Muscle of leg (tissue), 16 donors: ENCODE measurements at places on chromosomes 7 and 10.

DNA sequence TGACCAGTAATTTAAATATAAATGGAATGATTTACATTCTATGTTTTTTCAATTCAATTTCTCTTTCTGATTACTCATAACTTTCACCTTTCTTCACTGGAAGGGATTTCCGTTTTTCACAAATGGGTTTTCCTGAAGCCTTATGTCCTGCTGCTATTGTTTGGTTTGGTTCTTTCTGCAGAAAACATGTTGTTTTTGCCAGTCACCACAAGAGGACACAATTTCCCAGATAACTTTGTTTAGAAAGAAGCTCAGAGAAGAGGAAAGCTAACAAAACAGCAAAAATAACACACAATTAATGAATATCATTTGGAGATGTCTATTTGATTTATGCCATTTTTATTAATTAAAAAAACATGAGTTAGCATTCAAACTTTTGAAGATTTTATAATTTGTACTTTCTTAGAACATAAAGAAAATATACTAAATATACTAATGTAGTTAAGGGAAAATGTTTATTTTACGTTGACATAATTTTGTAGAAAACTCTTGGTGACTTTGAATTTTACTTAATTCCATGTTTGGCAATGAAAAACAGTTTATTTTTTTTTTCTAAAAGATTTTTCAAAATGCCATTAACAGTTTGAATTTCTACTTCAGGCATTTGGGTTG, 4.6 kb upstream of the TWIST1 start:
- DNase-seq = peak; percentile 76

DNA sequence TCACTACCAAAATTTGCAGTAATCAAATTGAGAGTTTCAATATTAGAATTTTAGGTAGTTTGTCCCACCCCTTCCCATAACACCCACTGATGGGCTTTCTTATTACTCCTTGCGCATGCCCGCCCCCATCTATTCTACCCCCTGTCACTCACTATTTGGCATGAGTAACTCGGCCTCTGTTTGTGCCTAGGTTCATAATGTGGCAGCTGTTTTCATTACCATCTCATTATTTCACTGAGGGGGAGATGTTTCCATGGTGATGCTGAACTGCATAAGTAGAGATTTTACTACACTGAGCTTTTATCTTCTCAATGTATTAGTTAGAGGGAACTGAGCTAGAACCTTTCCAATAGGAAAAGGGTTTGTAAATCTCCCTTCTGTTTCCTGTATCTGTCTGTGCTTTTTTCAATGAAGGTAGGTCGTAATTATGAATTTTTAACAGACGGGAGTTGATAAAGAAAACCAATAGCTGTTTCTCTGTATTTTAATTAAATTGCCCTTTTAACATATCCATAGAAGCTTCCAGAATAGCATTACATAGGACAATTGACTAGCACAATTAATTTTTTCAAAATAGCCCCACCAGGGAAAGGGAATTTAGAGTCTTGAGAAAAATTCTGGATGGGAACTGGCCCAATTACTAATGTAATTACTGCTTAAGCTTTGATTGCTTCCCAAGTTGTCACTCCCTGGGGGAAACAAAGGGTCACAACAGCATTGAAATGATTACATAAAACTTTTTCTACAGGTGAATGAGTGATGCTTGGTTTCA, 33.4 kb downstream of the PRPS1L1 start:
- DNase-seq = no peak

DNA sequence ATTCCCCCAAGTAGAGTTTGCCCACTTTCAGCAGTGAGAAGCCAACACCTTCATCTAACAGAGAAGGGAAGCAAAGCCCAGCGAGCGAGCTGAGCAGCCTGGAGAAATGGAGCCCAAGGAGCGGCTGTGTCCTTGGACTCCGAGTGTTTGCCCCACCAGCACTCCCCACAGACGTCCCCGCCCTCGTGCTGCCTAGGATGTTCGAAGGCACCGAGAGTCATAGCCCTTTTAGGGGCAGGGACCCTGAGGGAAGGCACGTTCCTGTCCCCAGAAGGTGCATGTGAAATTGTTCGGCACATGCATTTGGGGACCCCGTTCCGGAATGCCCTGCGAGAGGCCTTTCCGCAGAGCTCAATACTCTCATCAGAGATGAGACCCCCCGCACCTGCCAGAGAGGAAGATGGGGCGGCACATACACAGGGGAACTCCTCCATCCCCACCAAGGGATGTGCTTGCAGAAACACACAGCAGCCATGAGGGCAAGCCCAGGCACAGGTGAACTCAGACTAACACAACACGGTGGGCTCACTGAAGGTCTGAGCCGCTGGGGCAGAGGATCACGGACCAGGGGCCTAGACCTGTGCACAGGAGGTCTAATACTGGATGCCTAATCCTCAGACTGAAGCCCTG, 131.0 kb downstream of the DLG5 start:
- no peak for DNase-seq

- DNase-seq = no peak
Observed at GRCh38 chr7:30181736-30182522, 47.1 kb downstream of the MTURN start.

- DNase-seq = peak; percentile 38
Observed at GRCh38 chr10:97718178-97718577, 4.6 kb downstream of the MARVELD1 start.

DNA sequence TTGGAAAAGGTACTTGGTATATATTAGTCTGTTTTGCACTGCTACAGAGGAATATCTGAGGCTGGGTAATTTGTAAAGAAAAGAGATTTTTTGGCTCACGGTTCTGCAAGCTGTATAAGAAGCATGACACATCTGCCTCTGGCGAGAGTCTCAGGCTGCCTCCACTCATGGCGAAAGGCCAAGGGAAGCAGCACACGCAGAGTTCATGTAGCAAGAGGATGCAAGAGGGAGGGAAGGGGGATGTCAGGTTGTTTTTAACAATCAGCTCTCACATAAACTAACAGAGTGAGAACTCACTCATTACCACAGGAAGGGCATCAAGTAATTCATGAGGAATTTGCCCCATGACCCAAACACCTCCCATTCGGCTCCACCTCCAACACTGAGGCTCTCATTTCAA, 484.8 kb upstream of the DPP6 start:
- peak; percentile 88 for DNase-seq

DNA sequence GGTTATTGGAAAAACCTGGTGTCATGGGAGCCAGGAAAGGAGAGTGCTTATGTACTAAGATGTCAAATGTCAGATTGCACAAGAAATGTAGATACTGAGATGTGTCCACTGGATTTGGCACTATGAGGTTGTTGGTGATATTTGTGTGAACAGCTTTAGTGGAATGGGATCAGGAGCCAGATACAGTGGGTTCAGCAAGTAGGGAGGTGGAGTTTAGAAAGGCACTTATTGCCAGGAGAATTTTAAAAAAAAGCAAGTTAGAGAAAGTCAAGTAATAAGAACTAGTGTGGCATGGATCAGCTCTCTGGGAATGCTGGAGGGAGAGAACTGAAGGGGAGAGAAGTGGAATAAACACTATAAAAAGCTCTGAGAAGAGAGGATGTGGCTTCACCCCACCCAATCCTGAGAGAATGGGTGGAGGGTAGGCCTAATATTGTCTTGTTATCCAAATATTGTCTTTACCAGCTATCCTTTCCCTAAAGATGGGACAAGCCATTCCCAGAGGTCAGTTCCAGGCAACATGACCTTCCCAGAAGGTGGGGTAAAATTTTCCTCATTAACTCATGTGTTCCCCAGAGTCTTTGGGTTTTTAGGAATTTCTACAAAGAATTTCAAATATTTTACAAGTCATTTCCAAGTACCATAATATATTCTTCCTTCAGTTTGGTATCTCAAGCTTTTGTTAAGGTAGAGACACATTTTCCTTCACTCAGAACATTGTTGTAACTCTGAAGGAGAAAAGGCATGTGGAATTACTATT, 42.3 kb downstream of the ENTPD1 start:
- no peak for DNase-seq

DNA sequence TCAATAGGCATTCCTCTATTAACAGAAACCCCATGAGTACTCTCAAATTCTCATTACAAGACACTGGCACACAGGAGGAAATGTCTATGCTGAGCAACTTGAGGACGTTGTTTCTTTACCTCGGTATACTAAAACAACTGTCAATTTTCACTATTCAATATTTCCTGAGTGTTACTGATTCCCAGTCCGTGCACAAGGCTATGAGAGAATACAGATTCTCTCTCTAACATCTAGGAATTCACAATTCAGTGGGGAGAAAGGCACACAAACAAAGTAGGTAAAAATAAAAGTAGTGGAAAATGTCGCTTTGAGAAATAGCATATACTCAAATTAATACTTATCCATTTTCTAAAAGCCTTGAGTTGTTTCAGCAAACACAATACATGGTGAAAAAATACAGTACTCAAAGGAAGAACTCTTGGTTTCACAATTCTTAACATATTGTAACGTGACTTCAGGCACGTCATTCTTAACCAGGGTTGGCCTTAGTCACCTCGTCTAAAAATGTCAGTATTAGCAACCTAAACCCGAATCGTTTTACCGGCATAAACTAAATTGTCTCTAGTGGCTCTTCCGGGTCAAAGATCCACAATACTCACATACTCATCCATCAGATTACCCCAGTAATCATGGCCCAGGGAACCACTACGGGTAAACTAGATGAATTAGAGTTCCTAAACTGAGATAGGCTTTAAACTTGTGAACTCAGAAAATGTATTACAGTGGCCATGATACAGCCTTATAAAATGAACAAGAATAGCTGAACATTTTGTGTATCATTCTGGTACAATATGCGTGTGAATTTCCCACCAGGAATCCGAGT, 1.5 kb downstream of the IPMK start:
- DNase-seq = peak; percentile 61

DNA sequence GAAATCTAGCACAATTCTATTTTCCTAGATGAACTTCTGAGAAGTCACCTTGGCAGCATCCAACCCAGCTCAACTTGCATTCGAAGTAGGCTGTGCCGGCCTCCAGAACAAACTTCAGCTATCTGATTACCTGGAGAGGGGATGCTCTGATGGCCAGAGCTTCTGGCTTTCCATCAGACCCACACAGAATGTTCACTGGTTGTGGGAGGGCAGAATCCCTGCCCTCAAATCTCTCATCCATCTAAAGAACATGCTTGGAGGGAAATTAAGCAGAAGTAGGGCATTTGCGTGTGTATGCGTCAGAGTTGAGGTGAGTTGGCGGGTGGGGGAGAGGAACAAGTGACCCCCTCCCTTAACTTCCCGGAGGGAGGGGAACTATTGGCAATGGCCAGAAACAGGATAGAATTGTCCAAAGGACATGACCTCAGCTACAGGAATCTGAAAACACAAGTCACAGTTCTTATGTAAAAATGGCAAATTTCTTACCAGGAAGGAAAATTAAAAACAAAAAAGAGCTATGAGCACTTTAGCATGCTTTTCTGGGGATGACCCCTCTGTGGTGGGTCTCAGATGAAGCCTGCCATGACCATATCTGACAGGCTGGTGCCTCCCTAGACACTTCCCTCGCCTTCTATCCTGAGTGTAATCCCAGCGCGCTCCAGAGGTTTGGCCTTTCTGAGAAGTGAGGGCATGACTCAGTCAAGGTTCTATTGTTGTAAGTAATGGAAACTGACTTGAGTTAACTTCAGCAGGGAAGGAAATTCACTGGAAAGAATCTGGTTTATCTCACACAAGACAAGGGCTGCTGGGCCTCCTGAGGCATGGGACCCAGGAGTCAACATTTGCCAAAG, 278.8 kb downstream of the RPS24 start:
- no peak for DNase-seq

GRCh38 chr10:129518793-129519192, 51.8 kb downstream of the MGMT start:
- no peak for DNase-seq

DNA sequence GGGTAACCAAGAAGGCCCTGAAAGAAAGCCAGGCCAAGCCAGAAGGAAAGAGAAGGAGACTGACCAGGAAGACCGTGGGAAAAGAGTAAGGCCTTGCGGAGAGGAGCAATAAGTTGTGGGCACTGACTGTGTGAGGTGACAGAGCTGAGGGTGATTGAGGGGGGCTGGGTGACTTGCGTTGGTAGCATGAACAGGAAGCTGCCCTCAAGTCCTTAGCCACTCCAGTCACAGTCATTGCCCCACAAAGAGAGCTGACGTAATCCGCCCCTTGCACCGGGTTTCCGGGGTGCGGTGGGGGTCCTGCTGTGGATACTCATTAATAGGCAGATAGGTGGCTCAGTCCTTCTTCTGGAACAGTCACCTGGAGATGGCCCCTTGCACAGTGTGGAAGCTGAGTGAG, 16.1 kb upstream of the DMBT1 start:
- no peak for DNase-seq

GRCh38 chr7:138900035-138900828, 81.0 kb downstream of the KIAA1549 start:
- peak; percentile 47 for DNase-seq

GRCh38 chr7:81605493-81605892, 164.4 kb downstream of the HGF start:
- DNase-seq = no peak

- no peak for DNase-seq
Observed at GRCh38 chr10:119296703-119297102, 89.3 kb downstream of the GRK5 start.

GRCh38 chr10:3770611-3771110, 14.3 kb downstream of the KLF6 start:
- DNase-seq = peak; percentile 41

DNA sequence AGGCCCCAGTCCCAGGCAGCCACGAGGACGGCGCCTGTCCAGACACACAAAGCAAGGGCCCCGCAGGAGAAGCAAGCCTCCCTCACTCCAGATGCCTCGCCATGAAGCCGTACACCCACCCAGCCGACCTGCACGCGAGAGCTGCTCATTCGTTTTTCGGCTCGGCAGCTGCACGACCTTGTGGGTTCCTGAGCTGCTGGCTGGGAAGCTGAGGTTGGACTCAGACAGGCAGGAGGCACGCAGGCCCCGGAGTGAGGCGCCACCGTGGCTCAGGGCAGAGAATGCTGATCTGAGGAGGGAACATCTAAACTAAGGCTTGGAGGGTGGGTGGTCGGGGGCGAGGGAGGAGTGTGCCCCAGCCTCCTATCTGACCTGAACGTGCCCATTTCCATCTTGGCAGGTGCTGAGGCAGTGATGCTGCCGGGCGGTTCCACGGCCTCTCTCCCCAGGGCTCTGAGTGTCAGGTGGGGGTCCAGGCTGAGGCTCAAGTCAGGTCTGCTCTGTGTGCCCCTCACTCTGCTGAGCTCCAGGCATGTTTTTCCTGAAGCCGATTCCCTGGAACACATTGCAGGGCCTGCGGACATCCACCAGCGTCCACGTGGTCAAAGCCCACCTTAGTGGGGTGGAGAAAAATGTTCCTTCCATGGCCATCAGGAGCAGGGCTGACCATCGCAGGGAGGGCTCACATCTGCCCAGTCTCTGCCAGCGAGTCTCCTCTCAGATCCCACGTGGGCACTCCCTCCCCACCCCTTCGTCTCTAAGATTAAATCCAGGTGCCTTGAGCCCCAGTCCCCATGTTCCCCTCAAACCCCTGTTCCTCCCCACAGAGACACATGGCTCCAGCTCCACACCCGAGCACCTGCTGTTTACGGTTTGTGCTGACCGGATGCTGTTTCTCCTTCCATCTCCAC, 28.1 kb upstream of the FAM20C start:
- DNase-seq = no peak

- DNase-seq = no peak
Observed at GRCh38 chr7:80088705-80089104, 45.9 kb upstream of the GNAI1 start.

- DNase-seq = no peak
Observed at GRCh38 chr10:78059906-78060702, 26.4 kb downstream of the RPS24 start.

- DNase-seq = no peak
Observed at GRCh38 chr10:31418481-31418880, 99.5 kb downstream of the ZEB1 start.

GRCh38 chr10:122388287-122388997, 13.9 kb downstream of the PLEKHA1 start:
- no peak for DNase-seq

GRCh38 chr7:36742911-36743775, 18.8 kb upstream of the AOAH start:
- DNase-seq = peak; percentile 82

GRCh38 chr10:95321554-95322301, 30.9 kb upstream of the PDLIM1 start:
- no peak for DNase-seq
